ENCODE measurements at places on chromosomes 4 and X. TPM values are rescaled to one million over a fixed set of nuclear protein-coding genes. Genes with fewer than 3 reads are reported as not detected.

Gene YY2
- 1.4 TPM for total RNA-seq

Gene BBS7
- 18.7 TPM for total RNA-seq

Gene IGSF1
- total RNA-seq: not detected

Gene TSPAN7
- not detected for total RNA-seq

Gene CXCL6
- total RNA-seq: not detected

Gene SMIM31
- total RNA-seq: not detected

Gene ZNF185
- total RNA-seq: 1.0 TPM

Gene MND1
- total RNA-seq: 18.8 TPM

Gene ARX
- total RNA-seq: not detected

Gene ASMT
- not detected for total RNA-seq

Gene GPC4
- total RNA-seq: 0.05 TPM

DNA sequence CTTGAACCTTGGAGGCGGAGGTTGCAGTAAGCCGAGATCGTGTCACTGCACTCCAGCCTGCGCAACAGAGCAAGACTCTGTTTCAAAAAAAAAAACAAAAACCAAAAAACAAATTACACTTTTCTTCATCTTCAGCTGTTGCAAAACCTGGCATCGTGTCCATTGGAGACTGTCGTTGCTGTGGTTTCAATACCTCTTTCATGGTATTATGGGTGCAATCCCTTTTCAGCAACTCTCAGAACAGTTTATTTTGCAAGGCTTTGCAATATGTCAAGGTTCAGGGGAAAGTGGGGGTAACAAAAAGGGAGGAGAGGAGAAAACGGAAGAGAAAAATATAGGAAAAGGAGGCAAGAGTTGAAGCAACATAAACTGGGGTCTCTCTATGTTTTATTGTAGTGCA lies 40.8 kb downstream of the ARSD start:
- no peak overlapping the region for H3K4me3 ChIP-seq
- no peak overlapping the region for H3K27ac ChIP-seq
- no peak for DNase-seq
- no peaks in the 10 kb centered on the region for H3K27me3 ChIP-seq
- no peaks in the 10 kb centered on the region for H3K36me3 ChIP-seq
- peaks cover 10% of the 10 kb centered on the region for H3K4me1 ChIP-seq

DNA sequence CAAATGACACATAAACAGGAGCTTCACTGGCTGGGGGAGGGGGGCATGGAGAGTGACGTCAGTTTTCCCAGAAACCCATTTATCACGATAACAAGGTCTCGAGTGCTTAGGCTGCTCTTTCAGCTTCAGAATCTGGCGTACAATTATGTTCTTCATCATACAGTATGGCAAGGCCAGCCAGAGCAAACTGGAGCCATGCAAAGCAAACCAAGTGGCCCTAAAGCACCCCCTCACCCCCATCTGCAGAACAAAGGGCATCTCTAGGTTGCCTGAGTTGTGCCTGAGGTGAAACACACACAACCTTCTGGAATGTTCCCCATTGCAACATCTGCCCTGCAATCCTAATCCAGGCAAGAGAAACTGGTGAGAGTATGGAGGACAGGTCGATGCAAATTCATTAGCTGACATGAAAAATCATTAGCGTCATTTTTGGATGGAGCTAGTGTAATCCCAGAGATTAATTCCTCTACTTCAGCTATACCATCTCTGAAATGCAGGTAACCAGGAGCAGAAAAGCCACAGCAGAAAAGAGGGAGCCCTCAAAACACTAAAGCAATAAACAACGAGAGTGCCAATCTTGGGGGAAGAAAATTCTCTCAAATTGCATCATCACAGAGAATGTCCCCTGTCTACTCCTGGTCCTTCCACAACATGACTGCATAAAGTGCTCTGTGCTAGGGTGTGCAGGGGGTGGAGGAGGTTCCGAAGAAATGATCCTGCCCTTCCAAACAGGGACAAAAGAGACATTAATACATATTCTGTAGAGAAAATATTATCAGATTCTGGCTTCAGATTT lies 1.8 kb downstream of the SEPTIN6 start:
- peak; percentile 87 for DNase-seq
- no peaks in the 10 kb centered on the region for H3K27me3 ChIP-seq
- peak overlapping the region; percentile 96 for H3K4me3 ChIP-seq
- peaks cover 21% of the 10 kb centered on the region for H3K4me1 ChIP-seq
- peaks cover 11% of the 10 kb centered on the region for H3K36me3 ChIP-seq
- H3K27ac ChIP-seq: peak overlapping the region; percentile 99

GRCh38 chrX:77436682-77437081 lies 10.5 kb upstream of the FGF16 start:
- H3K4me1 ChIP-seq: no peaks in the 10 kb centered on the region
- H3K27me3 ChIP-seq: no peaks in the 10 kb centered on the region
- no peak for DNase-seq
- H3K4me3 ChIP-seq: no peak overlapping the region
- H3K27ac ChIP-seq: no peak overlapping the region

DNA sequence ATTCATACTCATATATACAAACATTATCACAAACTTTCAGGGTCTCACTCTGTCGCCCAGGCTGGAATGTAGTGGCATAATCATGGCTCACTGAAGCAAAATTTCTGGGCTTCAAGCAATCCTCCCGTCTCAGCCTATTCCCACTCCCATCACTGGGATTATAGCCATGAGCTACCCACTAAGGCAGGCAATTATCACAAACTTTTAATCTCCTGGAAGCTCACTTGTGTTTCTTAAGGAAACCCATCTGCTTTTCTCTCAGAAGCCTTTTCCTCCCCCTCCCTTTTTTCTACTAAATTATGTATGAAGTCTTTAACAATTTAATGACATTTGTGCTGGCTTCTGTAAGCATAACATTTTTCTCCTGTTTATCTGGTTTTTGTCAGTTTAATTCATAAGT lies 170.5 kb downstream of the AREG start:
- peaks cover 2% of the 10 kb centered on the region for H3K4me1 ChIP-seq
- H3K4me3 ChIP-seq: no peak overlapping the region
- no peak overlapping the region for H3K27ac ChIP-seq

- no peaks in the 10 kb centered on the region for H3K36me3 ChIP-seq
- H3K27ac ChIP-seq: no peak overlapping the region
- peaks cover 2% of the 10 kb centered on the region for H3K4me1 ChIP-seq
- no peak overlapping the region for H3K4me3 ChIP-seq
Observed at GRCh38 chr4:38811297-38811696, 6.7 kb upstream of the TLR1 start.

- peaks cover 2% of the 10 kb centered on the region for H3K4me1 ChIP-seq
- no peak for DNase-seq
- H3K36me3 ChIP-seq: no peaks in the 10 kb centered on the region
- no peak overlapping the region for H3K4me3 ChIP-seq
Observed at GRCh38 chr4:101232074-101232776, 115.1 kb downstream of the PPP3CA start.

GRCh38 chrX:134760650-134761049 lies 102.4 kb upstream of the PLAC1 start:
- no peak overlapping the region for H3K4me3 ChIP-seq
- DNase-seq: no peak
- no peaks in the 10 kb centered on the region for H3K36me3 ChIP-seq
- no peak overlapping the region for H3K27ac ChIP-seq
- H3K27me3 ChIP-seq: no peaks in the 10 kb centered on the region

- H3K27ac ChIP-seq: no peak overlapping the region
- no peaks in the 10 kb centered on the region for H3K4me1 ChIP-seq
- no peaks in the 10 kb centered on the region for H3K36me3 ChIP-seq
- H3K4me3 ChIP-seq: no peak overlapping the region
Observed at GRCh38 chr4:107248571-107248970, 212.5 kb upstream of the DKK2 start.

DNA sequence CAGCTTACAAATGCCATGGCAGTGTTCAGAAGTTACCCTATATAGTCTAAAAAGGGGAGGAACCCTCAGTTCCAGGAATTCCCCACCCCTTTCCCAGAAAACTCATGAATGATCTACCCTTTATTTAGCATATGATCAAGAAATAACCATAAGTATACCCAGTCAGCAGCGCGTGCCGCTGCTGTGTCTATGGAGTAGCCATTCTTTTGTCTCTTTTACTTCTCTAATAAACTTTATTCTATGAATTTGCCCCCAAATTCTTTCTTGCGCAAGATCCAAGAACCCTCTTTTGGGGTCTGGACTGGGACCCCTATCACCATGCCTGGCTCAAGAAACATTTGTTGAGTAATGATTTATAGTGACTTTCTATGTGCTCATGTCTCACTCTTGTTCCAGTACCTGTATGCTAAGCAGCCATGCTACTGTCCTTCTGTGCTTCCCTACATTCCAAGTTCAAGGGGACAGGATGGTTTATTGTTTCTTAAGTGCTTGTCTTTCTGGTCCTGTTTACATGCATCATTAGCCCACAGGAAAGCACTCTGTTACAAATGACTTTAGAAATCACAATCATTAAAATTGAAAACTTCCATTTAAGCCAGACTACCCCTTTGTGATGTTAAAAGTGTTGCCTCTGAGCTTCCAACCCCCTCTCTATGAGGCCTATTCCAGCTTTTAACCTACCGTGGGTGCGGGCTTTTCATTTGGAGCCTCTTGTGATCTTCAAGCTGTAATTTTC lies 63.4 kb upstream of the S100G start:
- DNase-seq: no peak
- peaks cover 6% of the 10 kb centered on the region for H3K36me3 ChIP-seq
- H3K27ac ChIP-seq: no peak overlapping the region
- no peak overlapping the region for H3K4me3 ChIP-seq

DNA sequence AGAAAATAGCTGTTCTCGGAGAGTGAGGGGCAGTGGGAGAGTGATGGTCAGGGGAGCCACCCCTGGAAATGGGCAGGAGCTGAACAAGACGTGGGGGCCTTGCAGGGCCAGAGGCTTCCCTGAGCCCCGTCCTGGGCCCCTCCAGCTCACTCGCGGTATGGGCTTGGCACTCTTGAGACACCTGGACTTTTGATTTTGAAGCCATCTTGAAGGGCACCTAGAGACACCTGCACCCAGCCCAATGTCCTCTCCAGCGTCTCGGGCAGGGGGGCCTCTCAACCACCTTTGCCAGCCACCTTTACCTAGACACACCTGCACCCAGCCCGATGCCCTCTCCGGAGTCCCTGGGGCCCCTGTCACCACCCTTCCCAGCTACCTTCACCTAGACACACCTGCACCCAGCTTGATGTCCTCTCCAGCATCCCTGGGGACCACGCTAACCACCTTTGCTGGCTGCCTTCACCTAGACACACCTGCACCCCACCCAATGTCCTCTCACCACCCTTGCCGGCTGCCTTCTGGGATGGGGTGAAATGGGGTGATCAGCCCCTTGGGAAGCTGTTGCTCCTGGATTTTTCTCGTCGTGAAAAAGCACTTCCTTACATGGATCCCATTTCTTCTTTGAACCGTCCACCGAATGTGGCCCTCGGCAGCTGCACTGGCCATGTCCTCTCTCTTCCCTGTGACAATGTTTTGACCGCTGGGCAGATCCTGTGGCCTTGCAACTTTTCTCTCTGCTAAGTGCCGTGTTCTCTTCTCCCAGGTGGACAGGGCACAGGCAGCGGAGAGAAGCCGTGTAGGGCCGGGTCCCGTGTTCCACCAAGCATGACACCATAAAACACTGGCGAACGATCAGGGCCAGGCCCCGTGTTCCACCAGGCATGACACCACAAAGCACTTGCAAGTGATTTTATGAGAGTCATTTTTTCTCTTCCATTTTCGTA lies 47.5 kb downstream of the CPZ start:
- H3K27me3 ChIP-seq: no peaks in the 10 kb centered on the region
- H3K36me3 ChIP-seq: no peaks in the 10 kb centered on the region
- H3K27ac ChIP-seq: no peak overlapping the region
- H3K4me1 ChIP-seq: no peaks in the 10 kb centered on the region
- no peak overlapping the region for H3K4me3 ChIP-seq
- no peak for DNase-seq

- DNase-seq: no peak
- no peaks in the 10 kb centered on the region for H3K27me3 ChIP-seq
- peak overlapping the region; percentile 51 for H3K27ac ChIP-seq
- no peak overlapping the region for H3K4me3 ChIP-seq
Observed at GRCh38 chr4:168451744-168452390, 28.4 kb downstream of the DDX60L start.

GRCh38 chr4:56683455-56683854 lies 2.4 kb upstream of the HOPX start:
- no peak overlapping the region for H3K27ac ChIP-seq
- H3K4me3 ChIP-seq: no peak overlapping the region
- peaks cover 20% of the 10 kb centered on the region for H3K4me1 ChIP-seq
- DNase-seq: no peak
- no peaks in the 10 kb centered on the region for H3K36me3 ChIP-seq

DNA sequence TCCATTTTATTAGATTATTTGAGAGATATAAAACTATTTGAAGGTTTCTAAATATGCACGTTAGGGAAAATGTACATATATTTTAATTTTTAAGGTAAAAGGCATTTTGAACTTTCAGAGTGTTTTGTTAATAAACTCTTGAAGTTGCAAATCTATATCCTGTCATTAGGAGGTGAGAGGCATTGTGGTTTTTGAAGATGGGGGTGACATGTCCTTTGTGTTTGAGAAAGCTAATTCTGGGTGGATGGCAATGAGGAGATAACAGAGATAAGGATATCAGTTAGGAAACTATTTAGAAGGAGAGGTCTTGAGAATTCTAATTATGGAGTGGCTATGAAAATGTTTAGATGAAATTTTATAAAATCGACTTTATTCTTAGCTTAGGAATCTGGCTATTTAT lies 6.1 kb downstream of the STIM2 start:
- no peak for DNase-seq
- no peaks in the 10 kb centered on the region for H3K27me3 ChIP-seq
- H3K4me1 ChIP-seq: peaks cover 61% of the 10 kb centered on the region
- peak overlapping the region; percentile 2 for H3K4me3 ChIP-seq

DNA sequence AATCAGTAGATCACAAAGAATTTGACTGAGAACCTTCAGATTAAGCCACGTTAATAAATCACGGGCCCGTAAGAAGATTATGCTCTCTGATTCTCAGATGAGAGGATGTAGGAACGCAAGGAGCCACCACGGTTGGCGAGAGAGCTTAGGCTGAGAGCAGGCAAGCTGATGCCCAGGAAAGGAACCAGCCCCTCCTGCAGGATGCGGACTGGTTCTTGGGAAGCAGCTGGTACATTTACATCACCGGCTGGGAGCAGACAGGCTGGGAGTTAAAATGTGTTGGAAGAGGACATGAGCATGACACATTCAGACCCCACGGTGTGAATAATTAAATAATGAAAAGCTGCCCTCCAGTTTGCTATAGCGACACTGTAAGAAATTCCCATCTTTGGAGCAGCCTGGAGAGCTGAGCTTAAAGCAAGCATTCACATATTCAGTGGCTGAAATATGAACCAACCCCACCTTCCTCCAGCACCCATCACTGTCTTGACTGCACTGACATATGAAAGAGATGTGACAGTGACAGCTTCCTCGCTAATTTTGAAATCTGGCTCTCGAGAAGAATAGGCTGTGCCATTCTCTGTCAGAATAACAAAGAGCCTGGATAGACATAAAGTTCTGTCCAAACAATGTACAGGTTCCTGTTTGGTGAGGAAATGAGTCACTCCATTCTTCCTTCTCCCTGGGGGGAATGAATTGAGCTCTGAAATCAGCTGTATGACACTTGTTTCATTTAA lies 33.1 kb downstream of the LNX1 start:
- H3K27ac ChIP-seq: no peak overlapping the region
- no peaks in the 10 kb centered on the region for H3K4me1 ChIP-seq
- H3K4me3 ChIP-seq: no peak overlapping the region
- no peak for DNase-seq

All from activated CD4-positive, alpha-beta T cell treated with anti-CD3 and anti-CD28 coated beads, Interleukin-2, amount 10 ng/mL, durations not matched to agents 24 days and 14 days (primary cell).